ENCODE measurements at places on chromosomes 2 and 18.

DNA sequence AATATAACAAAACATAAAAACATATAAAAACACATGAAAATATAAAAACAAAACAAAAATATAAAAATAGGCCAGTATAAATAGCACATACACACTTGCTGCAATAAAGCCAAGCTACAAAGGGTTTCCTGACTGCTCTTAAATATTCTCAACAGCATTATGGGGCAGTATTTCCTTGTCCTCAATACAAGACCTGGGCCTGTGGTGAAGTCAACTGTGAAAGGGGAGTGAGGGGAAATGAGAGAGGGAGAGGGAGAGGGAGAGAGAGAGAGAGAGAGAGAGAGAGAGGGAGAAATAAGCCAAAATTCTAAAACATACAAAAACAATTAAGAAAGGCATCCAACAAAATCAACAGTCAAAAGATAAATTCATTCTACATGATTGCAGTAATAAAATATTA, 82.6 kb upstream of the NEDD4L start:
- DNase-seq = no peak

DNA sequence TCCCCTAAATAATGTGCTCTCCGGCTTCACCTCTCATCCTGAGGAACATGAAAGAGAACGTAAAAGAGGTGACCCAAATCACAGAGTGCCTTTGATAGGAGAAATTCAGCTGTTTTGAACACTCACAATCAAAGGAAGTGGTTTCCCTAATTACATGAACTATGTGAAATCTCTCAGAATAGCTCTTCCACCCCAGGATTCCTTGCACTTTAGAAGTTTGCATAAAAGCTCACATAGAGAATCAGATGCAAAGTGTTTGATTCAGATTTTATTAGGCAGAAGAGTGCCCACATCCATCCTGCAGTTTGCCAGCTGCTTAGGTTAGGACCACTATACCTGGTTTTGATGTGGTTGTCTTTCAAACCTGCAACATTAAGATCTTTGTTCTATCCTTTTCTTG, 61.0 kb downstream of the MAP3K20 start:
- DNase-seq = no peak

- no peak for DNase-seq
Observed at GRCh38 chr2:173451118-173451517, 96.4 kb downstream of the CDCA7 start.

DNA sequence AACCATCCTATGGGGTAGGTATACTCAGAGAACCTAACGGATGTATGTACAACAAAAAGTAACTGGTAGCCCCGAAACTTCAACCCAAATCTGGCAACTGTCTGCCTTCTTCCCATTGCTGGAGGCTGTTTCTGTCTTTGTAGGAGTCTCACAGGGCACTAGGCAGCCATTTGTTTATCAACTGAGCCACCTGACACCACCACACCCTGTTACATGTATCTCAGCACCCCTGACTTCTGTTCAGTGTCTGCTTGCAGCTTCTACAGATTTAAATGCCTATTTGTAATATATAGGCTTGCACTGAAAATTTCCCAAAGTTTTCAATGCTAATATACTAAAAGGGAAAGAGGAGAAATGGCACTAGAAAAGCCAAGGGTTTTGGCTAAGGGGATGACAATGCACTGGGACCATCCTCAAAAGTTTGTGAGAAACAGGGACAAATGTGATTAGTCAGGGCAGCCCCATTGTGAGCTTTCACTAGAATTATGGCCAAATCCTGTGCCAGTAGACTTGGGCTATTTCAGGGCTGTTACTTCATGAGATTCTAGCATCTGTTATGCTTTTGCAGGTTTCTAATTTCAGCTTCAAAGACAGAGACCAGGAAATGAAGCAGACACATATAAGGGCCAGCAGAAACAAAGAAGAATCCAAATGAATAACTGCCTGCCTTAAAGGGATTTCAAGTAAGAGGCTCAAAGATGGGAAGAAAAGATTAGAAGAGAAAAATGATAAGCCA, 103.3 kb downstream of the MYO5B start:
- no peak for DNase-seq

DNA sequence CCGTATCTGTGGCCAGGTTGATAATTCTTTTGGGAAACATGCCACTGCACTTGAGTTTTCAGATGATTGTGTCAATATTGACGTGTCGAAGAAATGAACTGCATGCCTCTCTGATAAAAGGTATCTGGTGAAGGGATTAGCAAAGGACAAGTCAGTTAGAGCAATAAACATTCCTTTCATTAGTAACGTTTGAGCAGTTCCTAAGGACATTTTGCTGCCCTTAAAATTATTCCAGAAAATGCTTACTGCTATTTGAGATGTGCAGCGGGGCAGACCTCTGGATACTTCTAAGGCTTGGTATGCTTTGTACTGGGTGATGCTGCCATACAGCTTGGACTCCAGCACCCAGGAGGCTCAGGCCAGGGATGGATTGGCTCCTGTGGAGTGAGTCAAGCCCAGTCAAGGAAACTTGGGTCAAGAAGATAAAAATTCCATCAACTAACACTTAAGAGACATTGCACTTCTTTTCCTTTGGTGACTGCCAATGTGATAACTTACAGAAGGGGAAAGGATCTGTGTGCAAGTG, 166.7 kb downstream of the FHOD3 start:
- no peak for DNase-seq

- peak; percentile 83 for DNase-seq
Observed at GRCh38 chr2:200479692-200480265, 30.1 kb downstream of the KCTD18 start.

DNA sequence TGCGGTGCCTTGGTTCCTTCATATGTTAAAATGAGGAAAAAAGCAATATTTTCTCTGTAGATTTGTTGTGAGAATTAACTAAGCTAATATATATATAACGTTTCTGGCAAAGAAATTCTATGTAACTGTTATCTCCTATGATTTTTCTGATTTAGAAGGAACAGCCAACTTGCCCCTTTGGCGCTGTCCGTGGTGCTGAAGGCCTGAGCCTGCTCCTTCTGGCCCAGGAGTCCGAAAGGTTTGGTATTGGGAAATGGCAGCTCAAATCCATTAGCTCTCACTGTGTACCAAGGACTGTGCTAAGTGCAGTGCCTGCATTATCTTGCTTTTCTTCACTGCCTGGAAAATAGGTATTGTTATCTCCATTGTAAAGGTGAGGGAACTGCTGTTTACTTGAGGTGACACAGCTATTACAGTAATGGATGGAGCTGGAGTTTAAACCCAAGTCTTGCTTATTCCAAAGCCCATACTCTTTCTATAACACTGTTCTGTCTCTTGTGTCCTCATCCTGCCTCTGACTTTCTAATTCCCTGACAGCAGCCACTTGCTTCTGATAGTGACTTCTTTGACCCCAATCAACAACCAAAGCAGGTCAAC, 52.2 kb downstream of the C1QL2 start:
- peak; percentile 36 for DNase-seq

GRCh38 chr2:120700659-120701058, 35.0 kb upstream of the GLI2 start:
- DNase-seq = no peak

DNA sequence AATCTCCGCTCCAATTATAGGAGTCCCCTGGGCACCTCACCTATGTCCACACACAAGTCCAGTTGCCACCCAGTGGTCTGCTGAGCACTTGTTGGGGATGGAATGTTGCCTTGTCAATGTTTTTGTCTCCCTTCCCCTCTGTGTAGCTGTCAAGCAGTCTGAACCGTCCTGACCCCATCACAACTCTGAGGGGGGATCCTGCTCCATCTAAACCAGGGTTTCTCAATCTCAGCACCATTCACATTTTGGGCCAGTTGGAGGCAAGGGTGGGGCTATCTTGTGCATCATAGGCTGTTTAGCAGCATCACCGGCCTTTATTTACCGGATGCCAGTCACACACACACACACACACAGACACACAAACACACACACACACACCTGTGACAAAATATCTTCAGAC, 53.0 kb downstream of the CYP26B1 start:
- DNase-seq = no peak

GRCh38 chr18:78559584-78559983, 420.0 kb upstream of the SALL3 start:
- DNase-seq = no peak
